ENCODE measurements at places on chromosomes 2 and 18.

DNA sequence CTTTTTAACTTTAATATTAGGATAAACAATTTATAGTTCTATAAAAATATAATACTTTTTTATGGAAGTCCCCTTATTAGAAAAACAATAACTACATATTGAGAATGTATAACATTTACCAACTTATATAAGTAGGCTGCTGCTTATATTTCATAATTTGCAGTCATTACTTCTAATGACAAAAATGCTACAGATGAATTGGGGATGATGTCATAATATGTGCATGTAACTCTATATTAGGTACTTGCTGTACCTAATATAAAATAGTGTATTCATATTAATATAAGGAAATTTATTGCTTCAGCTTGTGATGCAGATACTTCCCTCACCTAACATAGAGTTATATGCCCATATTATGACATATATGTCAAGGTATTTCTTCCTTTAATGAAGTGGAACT is 100.7 kb downstream of the GALNT13 start:
- no peak for DNase-seq

DNA sequence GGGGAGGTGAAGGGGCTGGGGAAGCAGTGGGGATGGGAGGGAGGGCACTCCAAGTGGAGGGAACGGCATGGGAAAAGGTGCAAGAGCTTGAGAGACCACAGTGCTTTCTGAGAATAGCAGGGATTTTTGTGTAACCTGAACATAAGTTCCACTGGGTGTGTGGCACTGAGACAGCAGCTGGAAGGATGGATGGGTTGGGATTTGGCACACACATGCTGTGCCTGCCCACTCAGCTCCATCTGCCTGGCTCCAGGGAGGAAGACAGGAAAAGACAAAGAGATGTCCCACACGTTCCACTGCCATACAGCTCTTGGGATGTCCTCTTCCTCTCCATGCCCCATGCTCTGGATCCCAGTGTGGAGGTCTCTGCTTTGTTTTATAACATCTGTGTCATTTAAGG is 114.1 kb upstream of the TEX51 start:
- no peak for DNase-seq

DNA sequence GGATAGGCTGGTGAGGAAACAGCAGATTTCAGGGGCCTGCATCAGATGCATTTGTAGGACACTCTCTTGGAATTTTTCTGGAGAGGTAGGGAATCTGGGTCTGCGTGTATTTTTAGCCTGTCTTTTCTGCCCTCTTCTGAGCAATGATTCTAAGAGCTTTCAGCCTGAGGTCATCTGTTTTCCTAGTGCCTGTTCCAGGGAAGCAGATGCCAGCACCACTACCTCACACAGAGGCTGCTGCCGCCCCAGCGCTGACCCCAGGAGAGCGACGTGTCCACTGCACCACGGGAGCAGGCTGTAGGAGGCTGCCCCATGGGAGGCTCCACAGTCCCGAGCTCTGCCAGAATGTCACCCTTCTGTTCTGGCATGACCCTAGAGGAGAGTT is 316.5 kb downstream of the CYP26B1 start:
- DNase-seq, result peak; percentile 93

GRCh38 chr18:72235422-72235821 is 308.7 kb downstream of the CBLN2 start:
- no peak for DNase-seq

GRCh38 chr2:207632575-207633493 is 7.6 kb upstream of the METTL21A start:
- no peak for DNase-seq

All from aorta (tissue), 5 donors.